GM19239 (cell line): ENCODE measurements at places on chromosomes 1 and 21.
A peak's percentile ranks its signal among the peaks of the same experiment; 100 is the strongest.

DNA sequence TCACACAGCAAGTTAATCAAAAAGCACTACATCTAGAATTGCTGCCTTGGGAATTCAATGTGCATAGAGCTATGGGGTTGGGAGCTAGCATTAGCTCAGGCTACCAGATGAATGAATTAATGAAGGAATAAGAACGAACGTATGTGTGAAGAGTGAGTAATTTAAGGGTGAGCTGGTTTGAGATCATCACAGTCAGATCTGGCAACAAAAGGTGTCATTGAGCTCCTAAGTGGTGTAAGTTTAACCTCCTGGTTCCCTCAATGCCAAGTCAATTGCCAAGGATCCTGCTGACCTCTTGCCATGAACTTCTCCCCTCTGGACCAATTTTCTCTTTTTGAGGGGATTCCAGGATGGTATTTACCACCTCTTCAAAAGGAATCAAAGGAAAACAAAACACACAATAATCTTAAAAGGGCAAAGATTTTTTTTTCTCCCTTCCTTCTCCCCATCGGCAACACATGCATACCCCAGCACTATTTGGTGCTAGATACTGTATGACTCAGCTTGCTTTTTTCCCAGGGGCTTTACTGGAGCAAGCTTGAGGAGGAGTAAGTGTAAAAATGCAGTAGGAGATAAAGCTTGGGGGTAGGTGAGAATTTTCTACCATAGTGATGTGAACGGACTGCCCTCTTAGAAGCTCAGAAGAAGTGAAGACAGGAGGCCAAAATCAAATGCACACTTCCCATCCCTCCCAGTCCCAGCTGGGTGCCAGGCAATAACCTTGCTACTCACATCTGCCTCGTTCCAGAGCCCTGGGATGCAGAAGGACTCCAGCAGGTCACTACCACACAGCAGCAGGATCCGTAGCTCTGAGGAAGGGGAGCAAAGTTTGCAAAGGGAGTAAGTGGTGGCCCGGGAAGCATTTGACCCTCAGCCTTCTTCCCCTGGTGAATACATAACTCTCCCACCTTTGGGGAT, 92.0 kb downstream of the LAMC2 start:
- DNase-seq, result no peak

GRCh38 chr1:184660462-184661191, 94.0 kb downstream of the EDEM3 start:
- no peak for DNase-seq

- no peak for DNase-seq
Measured at GRCh38 chr21:34091607-34092006, 18.2 kb downstream of the MRPS6 start.

DNA sequence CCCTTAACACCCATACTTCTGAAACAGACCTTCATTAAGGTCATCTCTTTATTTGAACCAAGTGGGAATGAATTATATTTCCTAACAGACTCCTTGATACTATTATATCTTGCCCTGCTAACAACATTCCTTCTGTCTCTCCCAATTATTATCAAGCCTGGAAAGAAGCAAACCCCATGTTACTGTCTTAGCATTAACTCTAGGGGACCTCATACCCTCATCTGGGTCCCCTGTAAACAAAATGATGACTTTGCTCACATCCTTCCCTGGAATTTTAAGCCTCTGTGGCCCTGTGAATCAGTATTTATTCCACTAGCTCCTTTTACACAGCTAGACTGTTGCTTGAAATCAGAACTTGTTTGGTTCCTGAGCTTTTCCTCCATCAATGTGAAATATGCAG, 38.3 kb upstream of the BCL10 start:
- no peak for DNase-seq

DNA sequence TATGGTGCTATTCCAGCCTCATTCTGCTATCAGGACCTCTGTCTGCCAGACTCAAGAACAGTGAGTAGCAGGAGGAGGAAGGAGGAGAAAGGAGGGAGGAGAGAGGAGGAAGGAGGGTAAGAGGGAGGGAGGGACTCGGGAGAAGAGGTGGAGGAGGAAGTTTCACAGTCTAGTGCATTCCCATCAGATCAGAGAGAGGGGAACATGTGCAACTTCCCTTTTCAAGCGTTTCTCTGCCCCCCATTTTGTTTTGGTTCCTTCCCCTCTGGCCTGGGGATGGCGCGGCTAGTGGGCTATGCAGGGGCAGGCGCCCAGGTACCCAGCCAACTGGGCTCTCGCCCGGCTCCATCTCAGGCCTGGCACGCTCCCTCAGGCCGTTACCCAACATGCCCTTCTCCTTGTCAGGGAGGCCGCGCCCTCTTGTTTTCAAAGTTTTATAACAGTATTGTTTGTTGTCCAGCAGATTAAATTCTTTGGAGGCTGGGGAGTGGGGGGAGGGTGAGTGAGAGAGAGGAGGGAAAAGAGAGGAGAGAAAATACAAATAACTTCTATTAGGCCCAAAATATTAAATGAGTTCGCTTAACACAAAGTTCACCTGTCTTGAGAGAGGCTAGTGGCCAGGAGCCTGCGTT, 56.0 kb downstream of the CD46 start:
- no peak for DNase-seq

GRCh38 chr1:160781914-160782689, 13.9 kb upstream of the LY9 start:
- peak; percentile 66 for DNase-seq

GRCh38 chr1:2554621-2555387, 1.4 kb upstream of the TNFRSF14 start:
- no peak for DNase-seq

DNA sequence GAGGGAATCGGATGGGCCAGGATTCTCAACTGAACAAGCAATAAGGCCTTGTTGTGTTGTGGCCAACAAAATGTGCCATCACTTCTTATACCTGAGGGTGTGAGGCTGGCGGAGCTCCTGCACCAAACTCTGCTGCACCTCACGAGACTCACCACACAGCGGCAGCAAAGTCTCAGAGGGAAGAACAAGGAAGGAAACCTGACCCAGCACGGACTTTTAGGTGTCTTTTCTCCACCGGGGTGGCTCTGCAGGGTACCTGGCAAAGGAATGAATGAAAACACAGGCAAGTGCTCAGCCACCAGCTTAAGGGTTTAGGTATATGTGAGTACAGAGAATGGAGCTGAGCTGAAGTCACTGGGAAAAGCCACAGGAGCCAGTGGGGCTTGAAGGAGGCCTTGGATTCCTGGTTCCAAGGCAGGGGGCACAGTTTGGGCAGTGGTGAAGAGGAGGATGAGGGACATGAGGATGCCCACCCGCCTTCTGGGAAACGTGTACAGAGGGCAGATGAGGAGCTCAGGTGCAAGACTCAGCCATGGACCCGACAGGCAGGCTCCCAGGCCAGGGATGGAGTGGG, 31.1 kb upstream of the HSD3B1 start:
- peak; percentile 40 for DNase-seq

DNA sequence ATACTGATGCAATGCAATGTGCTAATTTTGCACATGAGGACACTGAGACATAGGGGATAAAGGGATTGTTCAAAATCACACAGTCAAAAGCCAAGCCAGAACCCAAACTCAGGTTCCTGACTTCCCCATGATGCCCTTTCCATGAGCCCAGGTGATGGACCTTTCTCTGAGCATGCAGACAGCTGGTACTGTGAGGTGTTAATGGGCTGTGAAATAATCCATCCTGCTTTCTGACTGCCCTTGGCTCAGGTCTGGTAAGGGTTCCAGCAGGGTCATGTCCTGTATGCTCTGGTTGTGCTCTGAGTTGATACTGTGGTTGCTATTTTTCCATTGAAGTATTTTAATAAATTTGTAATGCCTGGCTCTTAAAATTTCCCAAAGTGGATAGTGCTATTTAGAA, 50.0 kb downstream of the CNIH3 start:
- DNase-seq, result no peak

DNA sequence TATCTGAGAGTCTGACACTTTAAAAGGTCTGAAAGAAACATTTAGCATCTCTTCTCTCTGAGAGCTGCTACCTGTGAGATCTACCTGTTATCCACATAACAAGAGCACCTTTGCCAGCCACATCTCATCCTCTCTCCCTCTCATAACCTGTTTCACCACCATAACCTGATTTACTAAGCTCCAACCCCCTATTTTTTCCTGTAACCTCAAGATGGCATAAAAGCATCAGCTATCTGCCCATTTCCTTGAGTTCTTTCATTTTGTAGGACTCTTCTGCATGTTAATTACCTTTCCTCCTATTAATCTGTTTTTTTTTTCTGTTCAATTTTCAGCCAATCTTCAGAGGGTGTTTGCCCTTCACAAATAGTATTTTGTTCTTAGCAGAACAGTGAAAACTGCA, 136.5 kb upstream of the KCNK1 start:
- no peak for DNase-seq

DNA sequence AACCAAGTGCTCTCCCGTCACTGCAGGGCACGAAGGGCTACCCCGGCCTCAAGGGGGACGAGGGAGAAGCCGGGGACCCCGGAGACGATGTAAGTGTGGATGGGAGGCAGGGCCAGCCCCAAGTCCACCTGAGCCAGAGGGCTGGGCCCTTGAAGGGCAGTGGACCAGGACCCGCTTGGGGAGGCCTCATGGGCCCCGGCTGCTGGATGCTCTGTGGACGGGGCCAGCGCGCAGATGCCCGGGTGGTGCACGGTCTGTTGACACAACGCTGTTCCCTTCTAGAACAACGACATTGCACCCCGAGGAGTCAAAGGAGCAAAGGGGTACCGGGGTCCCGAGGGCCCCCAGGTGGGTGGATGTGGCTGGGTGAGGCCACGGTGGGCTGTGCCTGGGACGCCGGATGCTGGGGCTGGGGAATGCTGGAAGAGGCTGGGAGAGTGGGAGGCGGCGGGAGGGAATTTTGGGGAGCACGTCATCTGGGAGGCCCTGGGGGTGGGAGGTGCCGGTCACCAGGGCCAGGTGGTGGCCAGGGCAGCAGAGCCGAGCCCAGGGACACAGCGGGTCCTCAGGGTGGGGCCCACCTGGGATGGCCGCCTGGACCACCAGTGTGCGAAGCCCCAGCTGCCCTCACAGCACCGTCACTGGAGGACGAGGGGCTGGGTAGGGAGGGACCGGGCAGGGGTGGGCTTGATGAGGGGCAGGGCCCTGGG, 17.5 kb downstream of the COL6A1 start:
- DNase-seq, result no peak

DNA sequence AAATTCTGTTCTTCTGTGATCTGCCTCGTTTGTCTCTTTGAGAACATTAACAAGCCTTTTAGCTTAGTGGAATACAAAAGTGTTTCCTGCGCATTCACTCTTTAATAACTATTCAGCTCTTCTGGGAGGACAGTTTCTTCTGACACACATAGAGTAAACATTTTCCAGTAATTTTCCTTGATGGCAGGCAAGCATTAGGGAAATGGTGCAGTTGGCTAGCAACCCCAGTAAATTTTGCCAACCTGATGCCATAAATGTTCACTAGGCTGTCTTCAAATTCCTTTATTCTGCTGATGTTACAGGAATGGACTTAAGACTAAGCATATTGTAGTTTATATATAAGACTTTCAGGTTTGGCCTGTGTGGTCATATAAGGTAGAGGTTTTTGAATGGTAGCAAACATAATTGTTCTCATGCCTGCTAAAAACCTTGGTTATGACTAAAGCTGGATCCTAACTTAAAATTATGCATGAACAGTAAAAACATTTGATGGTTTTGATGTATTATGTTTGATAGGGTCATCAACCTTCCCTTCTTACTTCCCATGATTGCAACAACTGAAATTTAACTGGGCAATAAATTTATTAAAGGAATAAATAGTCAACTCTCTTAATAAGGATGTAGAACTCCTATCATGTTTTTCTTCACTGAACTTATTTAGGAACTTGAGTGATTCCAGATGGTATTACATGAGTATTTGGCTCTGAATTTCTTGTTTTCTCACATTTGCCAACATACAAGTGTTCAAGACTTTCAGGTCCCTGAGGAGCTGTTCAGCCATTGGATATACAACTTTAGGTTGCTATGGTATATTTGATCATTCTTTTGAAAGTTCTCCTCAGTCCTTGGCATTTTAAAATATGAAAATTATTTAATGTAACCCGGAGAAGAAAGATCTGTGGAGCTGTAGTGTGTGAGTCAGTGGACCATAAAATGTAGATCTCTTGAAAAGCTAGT, 223.4 kb downstream of the FMN2 start:
- no peak for DNase-seq

GRCh38 chr1:114274621-114275317, 121.1 kb upstream of the SYT6 start:
- DNase-seq, result no peak

DNA sequence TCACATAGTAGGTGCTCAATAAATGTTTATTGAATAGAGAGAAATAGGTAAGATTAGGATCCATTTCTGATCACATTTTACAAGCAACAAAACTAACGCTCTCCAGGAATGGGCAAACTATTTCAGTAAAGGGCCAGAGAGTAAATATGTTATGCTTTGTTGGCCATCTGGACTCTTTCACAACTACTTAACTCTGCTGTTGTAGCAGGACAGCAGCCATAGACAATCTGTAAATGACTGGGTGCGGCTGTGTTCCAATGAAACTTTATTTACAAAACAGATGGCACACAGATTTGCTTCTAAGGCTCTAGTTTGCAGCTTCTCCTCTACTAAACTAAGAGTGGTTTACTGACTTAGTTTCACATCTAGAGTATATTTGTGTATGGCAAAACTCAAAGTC, 83.0 kb upstream of the BACH1 start:
- DNase-seq, result no peak

DNA sequence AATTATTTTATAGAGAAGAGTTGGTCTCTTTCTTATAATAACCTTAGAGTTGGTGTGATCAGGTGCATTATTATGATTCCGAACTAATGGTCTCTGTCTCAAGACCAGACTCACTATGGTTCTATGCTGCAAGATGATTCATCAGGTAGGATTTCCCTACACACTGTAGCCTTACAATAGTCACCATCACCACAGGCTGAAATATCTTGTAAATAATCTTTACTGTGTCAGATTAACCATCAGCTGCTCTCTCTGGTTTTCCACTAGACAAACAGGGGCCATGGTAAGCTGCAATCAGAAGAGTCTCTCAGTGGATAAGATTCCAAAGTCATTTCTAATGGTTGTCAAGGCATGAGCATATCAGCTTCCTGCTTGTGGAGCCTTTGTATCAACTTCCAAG, 4.4 kb upstream of the GBP4 start:
- no peak for DNase-seq

GRCh38 chr1:56025942-56026341, 553.4 kb downstream of the PLPP3 start:
- no peak for DNase-seq

DNA sequence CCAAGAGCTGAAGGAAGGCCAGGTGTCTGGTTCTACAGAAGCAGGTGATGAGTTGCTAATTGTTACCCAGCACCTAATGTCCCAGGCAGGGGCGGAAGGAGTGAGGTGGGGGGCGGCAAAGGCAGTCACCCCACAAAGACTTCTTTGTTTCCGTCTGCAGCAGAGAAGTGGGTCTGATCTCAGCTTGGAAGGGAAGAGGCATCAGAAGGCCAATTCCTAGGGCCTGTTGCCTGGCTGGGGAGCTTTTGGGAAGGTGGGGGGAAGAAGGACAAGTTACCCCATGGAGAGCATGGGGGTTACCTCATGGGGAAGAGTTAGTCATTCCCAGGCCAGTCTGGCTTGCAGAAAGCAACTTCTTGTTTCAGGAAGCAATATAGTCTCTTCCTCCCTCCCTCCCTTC, 10.9 kb downstream of the IGSF21 start:
- no peak for DNase-seq
